ENCODE measurements at places on chromosomes 1 and 21.

- DNase-seq: no peak
Observed at GRCh38 chr1:220828950-220829586, 42.4 kb downstream of the MTARC1 start.

GRCh38 chr1:162056043-162056442 is 13.4 kb upstream of the NOS1AP start:
- DNase-seq: peak; percentile 39

GRCh38 chr1:228077565-228078330 is 4.8 kb upstream of the ARF1 start:
- DNase-seq: no peak

- DNase-seq: no peak
Observed at GRCh38 chr1:182213163-182213562, 151.7 kb upstream of the ZNF648 start.

DNA sequence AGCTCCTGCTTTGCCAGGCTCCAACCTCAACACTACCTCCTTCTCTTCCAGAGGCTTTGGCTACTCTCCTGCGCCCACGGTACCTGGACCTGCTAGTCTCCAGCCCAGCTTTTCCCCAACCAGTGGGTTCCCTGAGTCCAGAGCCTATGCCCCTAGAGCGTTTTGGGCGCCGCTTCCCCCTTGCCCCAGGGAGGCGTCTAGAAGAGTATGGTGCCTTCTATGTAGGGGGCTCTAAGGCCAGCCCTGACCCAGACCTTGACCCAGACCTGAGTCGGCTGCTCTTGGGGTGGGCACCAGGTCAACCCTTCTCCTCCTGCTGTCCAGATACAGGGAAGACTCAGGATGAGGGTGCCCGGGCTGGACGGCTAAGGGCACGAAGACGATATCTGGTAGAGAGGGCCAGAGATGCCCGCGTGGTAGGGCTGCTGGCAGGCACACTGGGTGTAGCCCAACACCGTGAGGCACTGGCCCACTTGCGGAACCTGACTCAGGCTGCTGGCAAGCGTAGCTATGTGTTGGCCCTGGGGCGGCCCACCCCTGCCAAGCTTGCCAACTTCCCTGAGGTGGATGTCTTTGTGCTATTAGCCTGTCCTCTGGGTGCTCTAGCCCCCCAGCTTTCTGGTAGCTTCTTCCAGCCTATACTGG is 1.6 kb downstream of the DPH2 start:
- DNase-seq: no peak

DNA sequence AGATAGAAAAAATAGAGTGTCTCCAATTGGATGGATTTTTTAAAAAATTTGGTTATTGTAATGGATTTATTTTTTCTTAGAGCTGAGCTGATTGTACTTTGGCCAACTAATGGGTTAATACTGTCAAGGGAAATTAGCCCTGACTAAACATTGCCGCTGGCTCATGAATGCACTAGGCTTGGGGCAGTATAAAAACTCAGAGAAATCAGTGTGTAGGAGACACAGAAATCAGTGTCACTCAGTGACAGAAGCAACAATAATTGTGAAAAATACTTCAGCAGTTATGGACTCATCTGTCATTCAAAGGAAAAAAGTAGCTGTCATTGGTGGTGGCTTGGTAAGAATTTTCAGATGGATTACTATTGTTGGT is at the start of gene KMO:
Gene KMO, plus strand, starts transcription at position 217 of the 370 bp plus-strand sequence. Its CDS starts 67 bp downstream, at position 284.
- DNase-seq: no peak

- no peak for DNase-seq
Observed at GRCh38 chr1:71043065-71043464, 4.6 kb downstream of the PTGER3 start.

DNA sequence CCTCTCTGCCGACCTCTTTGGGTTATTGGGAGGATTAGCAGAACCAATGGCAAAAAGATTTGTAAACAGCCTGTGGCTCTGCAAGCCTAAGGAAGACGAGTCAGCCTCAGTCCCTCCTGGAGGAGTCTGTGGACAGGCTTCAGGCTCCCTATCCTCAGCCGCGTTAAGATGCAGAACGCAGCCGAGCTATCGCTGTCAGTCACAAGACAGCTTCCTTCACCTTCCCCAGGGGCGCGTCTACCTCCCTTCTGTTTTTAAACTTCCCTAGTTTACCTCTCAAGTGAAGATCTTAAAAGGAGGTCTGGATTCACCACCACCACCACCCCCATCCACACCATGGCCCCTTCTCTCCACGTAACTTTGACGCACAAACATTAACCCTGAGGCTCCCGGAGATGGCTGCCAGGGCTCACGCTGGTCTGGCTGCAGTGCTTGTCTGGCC is 738 bp downstream of the CAMK1G start:
- DNase-seq: no peak

GRCh38 chr1:63827411-63828321 is 53.8 kb downstream of the ROR1 start:
- peak; percentile 33 for DNase-seq

- DNase-seq: no peak
Observed at GRCh38 chr1:42733415-42734200, 6.4 kb downstream of the CLDN19 start.

GRCh38 chr1:183098317-183098716 is 75.1 kb downstream of the LAMC1 start:
- no peak for DNase-seq

- no peak for DNase-seq
Observed at GRCh38 chr1:152228831-152229230, 4.8 kb upstream of the HRNR start.

DNA sequence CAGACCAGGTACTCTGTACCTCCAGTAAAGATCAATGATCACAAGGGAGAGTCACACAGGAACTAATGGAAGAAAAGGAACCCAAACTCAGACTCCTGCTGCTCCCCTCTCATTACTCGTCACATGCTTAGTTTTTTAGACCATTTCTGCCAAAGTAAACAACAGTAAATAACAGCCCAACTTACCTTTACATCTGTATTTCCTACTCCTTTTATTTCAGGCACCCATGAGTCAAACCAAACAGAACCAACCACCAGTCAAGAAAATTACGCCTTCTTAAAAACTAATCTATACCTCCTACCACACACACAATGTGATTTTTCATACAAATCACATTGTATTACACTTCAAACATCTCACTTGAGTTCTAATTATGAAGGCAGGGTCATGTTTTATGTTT is 61.4 kb upstream of the HTR1D start:
- no peak for DNase-seq

- no peak for DNase-seq
Observed at GRCh38 chr1:245825128-245825901, 670.5 kb downstream of the KIF26B start.

DNA sequence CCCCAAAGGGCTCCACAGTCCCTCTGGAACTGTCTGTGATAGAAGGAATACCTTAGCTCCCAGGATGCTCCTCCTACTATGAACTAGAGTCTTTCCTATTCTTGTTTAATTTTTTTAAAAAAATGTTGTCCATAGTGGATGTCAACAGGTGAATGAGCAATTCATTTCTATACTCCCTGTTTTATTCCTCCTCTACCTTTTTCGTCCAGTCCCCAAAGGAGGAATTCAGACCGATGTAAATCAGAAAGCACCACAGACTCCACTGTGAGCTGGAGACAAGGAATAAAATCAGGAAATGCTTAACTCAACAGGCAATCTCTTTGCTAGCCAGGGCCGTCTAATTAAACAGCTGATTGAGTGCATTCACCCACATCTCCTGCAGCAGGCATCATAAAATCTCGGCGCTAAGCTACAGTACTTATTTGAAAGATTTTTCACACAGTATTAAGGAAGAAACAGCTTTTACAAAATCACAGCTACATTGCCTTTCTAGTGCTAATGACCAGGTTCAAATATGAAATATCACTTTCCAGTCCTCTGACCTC is 381.6 kb downstream of the SIPA1L2 start:
- DNase-seq: no peak

DNA sequence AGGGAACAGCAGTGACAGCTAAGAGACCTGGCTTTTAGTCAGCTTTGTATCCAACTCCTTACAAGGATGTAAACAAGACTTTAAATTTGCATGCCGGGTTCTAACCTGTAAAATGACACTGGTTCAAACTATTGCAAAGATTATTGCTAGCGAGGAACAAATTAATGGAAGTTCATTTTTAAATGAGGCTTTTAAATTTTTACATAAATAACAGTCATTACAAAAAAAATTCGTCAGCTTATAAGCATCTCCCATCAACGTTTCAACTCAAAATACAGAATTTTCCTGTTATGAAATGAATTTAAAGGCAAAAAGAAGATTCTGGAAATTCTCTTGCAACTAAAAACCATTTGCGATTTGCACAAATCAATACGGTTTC is 668 bp downstream of the KIF14 start:
- DNase-seq: no peak

DNA sequence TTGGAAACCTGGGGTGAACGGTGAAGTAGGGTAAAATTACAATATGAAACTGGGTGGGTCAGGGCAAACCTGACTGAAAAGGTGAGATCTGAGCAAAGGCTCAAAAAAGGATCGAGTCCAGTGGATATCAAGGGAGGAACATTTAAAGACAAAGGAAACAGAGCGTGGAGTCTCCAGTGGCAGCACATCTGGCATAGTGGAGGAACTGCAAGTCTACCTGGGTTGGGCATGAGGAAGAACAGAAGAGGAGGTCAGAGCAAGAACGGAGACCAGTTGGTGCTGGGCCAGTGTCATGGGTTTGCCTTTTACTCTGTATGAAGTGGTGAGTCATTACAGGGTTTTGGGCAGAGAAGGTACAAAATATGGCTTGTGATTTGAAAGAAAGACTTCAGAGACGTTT is 163.7 kb downstream of the NTPCR start:
- DNase-seq: no peak

- no peak for DNase-seq
Observed at GRCh38 chr1:157438146-157438545, 114.2 kb downstream of the FCRL5 start.

- no peak for DNase-seq
Observed at GRCh38 chr1:24999426-24999825, 69.3 kb upstream of the RUNX3 start.

- DNase-seq: no peak
Observed at GRCh38 chr1:32742199-32742947, 39.8 kb upstream of the SYNC start.

DNA sequence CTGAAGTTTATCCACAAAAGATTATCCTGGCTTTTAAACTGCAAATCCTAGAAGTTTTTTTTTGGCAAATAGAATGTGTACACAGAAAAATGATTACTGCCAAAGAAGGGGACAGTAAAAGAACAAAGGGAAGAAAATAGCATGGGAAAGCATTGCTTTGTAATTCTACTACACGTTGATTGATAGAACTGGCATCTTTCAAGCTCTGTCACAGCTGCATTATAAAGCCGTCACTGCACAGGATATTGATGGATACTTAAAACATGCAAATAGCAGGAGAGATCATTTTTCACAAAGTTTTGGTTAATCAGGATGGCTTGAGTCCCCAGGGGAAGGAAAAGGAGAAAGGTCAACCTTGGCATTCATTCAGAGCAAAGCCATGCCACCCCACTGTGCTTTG is 183.7 kb upstream of the RRP15 start:
- no peak for DNase-seq

GRCh38 chr1:176785791-176786190 is 322.8 kb downstream of the PAPPA2 start:
- no peak for DNase-seq

DNA sequence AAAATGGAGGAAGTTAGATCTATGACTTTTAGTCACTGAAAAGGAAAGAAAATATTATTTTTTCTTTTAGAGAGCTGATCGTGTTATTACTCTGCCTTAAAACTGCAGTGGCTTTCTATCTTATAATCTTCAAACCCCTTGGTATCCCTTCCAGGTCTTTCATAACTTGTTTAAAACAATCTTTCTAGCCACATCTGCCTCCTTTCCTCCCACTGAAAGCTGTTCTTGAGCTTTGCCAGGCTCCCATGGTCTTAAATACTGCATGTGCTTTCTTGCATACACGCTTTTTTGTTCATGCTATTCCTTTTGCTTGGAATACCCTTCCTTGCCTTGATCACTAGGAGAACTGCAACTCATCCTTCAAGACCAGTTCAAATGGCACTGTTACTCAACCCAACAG is 65.9 kb upstream of the GADD45A start:
- DNase-seq: no peak

DNA sequence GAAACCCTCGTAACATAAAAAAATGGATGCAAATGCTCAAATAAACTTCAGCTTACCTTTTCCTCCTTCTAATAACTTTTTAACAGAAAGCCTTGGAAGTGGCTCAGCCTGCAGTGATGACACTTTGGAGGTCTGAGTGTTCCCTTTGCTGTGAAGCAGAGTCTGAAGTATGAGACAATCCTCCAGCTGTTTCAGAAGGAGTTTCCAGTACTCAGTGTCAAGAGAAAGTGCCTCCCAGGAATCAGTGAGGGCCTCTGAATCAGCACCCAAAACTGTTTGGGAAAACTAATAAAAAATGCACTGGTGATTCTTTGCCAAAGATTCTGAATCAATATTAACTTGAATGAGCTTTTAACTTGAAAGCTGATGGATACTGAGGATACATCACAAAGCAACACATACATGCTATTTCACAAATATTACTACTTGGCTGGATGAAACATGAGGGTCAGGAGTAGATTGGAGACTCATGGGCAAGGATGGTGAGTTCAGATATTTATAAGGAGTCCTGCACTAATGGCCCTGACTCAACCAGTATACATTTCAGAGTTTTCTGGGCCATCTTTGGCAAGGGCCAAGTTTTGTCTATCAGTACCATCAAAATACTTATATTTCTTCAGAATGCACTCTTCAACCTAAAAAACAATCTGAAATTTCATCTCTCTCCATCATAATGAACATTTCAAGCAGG is 77.0 kb downstream of the IARS2 start:
- DNase-seq: no peak

DNA sequence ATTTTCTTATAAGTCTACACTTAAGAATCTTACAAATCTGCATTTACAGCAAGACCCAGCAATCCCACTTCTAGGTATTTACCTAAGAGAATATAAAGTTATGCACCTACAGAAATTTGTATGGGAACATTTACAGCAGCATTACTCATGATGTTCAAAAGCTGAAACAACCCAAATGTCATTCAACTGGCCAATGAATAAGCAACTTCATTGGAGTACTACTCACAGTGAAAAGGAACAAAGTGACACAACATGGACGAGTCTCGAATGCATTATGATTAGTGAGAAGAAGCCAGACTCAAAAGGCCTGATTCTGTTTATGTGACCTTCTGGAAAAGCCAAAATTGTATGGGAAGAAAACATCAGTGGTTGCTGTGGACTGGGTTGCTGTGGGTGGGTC is 116.9 kb downstream of the CAMTA1 start:
- DNase-seq: no peak

Measured in NCI-H2171 (cell line).